ENCODE measurements at places on chromosomes 16 and 17.
A peak's percentile ranks its signal among the peaks of the same experiment; 100 is the strongest.

DNA sequence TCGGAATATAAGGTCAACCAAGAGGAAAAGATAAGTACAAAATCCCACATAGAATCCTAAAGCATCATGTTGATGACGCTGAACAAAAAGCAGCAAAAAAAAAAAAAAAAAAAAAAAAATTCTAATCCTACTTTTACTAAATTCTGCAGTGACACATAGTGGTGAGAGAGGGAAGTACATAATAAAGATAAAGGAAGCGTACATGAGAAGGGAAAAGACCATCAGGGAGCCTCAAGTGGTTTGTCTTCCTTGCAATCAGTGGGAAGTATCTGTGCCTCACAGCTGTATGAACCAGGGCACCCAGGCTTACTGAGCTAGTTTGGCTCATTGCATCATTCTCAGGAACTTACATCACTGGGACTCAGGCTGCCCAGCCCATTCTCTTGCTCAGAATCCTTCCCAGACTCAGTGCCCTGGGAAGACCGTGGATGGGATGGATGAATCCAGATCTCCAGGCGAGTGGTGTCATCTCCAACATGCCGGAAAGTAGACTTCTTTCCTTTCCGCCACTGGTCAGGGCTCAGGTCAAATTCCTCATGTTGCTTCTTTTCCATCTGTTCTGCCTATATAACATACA is 21.2 kb downstream of the SMG6 start:
- peak; percentile 87 for DNase-seq

DNA sequence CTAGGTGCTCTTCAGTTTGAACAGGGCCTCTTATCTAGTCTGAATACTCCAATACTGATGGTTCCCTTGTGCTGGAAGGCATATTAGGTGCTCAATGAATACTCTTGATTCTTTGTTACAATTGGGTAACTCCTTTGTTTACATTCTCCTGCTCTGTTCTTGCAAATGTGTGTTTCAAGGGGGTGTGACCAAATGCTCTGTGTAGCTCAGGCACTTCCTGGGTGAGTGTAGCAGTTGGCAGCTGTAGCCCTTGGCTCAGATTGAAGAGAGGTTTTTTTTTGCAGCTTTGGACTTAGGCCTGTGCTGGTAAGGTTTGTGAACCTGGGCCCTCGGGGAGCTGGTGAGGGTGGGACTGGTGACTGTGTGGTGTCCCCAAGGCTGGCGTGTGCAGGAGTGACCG is 20.2 kb downstream of the TBCD start:
- DNase-seq, result no peak

DNA sequence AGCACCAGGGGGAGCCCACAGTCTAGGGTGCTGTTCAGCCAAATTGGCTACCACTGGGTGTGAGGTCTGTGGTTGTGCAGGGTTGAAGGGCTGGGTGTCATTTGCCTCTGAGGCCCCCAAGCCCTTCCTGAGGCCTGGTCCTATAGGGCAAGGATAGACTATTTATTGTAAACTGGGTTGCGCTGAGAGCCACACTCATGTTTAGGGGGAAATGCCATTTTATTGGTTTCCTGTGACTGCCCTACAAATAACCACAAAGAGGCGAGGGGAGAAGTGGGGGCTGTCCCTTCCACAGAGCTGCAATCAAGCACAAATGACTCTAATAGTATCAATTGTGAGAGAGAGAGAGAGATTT is 3.6 kb upstream of the ZCCHC14 start:
- DNase-seq, result no peak

- DNase-seq, result no peak
These were observed 1.7 kb upstream of the IL17C start for GRCh38 chr16:88636488-88637265.

GRCh38 chr17:40358323-40359038 is 6.1 kb downstream of the GJD3 start:
- DNase-seq, result peak; percentile 67

DNA sequence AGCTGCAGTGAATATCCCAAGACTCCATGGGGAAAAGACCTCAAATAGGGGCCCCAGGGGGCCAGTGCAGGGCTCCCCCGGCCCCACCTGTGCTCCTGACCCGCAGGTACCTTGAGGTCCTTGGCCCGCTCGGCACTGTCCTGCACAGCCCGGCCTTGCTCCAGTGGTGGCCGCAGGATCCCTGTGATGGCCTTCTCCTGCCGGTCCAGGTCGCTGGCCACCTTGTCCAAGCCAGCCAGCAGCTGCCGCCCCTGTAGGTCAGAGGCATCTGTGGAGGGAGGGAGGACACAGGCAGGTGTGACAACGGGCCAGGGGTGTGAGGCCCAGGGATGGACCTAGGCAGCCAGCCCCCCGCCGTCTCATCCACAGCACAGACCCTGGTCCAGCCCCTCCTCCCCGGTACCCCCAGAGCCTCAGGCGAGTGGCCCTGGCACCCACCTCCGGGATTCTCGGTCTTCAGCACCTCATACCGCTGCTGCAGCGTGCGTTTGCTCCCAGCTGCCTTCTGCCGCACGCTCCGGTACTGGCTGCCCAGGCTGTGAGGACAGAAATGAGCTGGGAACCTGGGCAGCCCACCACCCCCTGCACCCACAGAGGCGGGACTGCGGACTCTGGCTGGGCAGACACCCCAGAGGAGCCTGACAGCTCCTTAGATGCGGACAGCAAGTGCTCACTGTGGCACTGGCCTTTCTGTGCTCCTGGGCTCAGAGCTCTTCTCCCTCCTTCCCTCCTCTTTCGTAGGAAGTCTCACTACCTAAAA is 43.7 kb downstream of the PPL start:
- DNase-seq, result no peak

- no peak for DNase-seq
These were observed 40.6 kb downstream of the PRKCB start for GRCh38 chr16:23876256-23876896.

GRCh38 chr17:61757168-61757567 is 106.2 kb downstream of the BRIP1 start:
- no peak for DNase-seq

DNA sequence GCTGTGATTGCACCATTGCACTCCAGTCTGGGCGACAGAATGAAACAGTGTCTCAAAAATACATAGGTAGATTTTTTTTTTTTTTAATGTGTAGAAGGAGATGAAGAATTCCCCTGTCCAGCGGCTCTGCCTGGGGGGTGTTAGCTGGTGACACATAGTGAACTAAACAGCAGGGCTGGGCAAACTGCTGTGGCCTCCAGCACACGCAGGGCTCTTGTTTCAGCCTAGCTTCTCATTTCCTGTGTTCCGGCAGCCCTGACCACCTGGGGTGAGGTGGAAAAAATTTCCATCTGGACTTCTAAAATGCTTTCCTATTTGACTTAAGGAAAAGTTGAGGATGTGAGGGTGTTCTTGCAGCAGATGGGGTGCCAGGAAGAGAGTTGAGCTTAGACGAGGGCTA is 33.3 kb upstream of the RGS9 start:
- DNase-seq, result no peak
